ENCODE measurements at places on chromosomes 6 and 20.

DNA sequence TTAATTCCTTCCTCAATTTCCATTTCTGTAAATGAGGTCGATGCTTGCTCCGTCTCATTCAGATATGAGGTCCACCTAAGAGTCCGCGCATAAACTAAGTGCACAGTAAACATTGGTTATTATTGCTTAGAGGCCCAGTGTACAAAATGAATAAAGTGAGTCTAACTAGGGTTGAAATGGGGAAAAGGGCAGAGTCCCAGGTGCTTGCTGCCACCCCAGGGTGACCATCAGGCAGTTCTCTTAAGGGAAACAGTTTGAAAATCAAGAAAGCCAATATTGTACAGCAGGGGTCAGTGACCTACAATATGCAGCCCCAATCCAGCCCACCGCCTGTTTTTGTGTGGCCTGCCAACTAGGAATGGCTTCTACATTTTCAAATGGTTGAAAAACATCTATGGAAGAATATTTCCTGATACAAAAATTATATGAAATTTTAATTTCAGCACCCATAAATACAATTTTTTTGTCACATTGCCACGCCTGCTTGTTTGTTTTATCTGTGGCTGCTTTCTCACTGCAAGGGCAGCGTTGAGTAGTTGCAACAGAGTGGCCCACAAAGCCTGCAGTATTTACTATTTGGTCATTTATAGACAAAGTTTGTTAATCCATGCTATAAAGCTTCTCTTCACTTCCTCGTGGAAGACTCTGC, 43.3 kb downstream of the SLC13A3 start:
- DNase-seq, result no peak

GRCh38 chr6:165573671-165574070, 89.4 kb downstream of the PDE10A start:
- DNase-seq, result no peak

DNA sequence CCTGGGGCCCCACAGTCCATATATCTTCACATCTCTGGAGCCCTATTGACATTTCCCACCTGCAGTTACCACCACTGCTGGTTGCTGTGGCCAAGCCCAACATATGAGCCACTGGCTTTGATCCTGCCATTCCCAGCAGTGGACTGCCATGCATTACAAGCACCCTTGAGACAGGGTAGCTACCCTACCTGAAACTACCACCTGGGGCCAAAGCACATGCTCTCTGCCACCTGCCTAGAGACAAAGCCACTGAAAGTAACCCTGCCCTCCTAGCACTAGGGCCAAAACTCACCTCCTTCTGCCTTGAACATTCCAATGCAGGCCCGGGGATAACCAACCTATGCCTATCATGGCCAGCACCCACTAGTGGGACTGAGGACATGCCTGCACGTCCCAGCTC, 255.5 kb upstream of the KHDRBS2 start:
- DNase-seq, result no peak

- no peak for DNase-seq
Measured at GRCh38 chr6:35140639-35141006, 516 bp downstream of the TCP11 start.

- no peak for DNase-seq
Measured at GRCh38 chr6:159229651-159230051, 60.5 kb downstream of the FNDC1 start.

GRCh38 chr6:110217266-110217665, 37.0 kb downstream of the CDC40 start:
- no peak for DNase-seq

DNA sequence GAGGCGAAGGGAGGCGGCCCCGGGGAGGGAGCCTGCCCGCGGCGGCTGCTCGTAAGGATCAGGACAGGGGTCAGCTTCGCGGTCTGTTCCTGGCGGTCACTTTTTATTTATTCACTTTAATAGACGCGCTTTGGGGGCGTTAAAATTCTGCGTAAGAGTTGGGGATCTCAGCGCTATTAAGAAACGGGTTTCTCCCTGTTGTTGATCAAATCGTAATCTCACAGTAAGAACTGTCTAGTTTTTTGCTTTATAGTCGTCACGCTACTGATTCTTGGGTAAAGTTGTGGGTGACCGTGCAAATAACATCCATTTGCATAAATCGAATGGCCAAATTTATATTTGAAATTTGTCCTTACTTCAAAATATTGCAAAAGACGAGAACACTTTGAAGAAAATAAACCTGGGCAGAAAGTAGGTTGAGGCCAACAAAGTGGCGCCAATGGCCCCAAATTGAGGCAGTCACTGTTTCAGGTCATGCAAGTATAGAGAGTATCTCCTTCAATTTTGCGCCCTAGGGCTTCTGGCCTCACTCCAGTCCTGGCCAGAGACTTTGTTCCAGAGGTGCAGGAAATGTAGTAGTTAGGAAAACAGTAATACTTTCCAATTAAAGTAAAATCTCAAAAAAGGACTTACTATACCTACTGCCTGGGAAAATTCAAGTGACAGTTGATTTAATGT, 963 bp upstream of the RMND1 start:
- DNase-seq, result no peak

- DNase-seq, result no peak
Measured at GRCh38 chr6:107709341-107709740, 114.8 kb downstream of the SCML4 start.

- DNase-seq, result no peak
Measured at GRCh38 chr20:44765701-44766347, 20.2 kb downstream of the KCNK15 start.

Measured in dorsolateral prefrontal cortex (tissue), 122 donors.